ENCODE measurements at places on chromosomes 1 and 21.

DNA sequence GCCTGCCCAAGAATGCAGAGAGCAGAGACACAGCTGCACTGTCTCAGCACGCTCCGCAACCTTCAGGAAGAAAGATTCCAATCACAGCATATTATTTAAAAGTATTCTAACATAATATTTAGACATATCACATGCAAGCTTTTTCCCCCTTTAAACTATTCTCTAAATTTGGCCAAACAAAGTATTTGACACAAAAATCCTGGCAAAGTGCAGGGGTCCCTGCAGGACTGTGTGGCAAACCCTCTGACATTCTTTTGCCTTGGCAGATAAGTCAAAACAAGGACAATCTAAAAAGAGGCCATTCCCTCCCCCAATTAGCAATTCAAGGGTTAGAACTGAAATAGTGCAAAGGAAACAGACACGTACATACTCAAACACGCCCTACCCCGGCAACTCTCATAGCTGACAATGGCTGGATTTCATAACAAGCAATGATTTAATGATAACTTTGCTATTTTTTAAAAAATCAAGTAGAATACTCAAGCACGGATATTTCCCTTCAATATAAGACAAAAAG lies 225.3 kb downstream of the MRPL39 start:
- no peak for DNase-seq

GRCh38 chr1:108050158-108050557 lies 85.2 kb upstream of the VAV3 start:
- no peak for DNase-seq

DNA sequence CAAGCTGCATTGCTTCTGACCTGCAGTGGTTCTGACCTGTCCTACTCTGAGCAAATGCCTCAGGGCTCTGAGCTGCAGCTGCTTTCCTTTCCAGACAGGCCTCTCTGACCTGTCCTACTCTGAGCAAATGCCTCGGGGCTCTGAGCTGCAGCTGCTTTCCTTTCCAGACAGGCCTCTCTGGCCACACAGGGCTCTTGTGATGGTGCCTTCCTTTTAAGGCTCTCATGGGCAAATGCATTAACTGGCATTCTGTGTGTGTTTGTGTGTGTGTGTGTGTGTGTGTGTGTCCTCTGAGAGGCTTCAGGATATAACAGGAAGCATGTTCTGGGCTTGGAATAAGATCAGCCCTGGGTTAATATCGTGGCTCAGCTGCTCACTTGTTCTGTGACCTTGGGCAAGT lies 131.3 kb downstream of the NTPCR start:
- DNase-seq, result no peak

- DNase-seq, result no peak
These were observed 23.9 kb downstream of the CCN1 start for GRCh38 chr1:85604298-85604997.

DNA sequence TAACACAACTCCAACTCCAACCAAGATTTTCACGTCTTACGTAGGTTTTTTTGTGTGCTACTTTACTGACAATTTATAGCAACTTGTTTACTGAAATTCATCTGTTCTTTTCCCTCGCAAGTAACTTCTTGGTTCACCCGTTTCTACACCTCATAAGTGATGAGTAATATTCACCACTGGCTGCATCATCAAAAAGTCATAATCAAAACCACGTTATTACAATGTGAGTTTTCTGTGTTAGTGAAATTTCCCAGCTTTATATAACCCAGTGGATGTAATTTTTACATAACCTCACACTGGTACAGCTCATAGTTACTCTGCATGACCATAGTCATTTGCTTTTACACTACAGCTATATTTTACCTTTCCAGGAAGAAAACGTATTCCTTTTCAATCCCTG lies 401.1 kb upstream of the LYPLAL1 start:
- DNase-seq, result no peak

DNA sequence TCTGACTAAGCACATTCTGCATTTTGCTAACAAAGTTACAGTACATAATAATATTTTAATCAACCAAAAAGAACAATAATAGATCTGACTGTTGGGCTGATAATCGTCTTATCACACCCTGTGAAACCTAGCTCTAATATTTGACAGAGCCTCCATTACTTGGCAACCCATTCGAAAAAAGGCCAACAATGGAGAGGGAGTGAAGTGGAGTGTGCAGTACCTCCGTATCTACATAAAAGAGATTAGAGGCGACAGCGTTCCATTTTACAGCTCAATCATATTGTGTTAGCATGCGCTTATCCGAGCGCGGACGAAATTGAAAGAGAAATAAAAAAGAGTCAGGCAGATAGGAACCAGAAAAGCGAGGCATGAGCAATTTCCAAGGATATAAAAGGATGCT lies 137.3 kb upstream of the USH2A start:
- DNase-seq, result no peak

DNA sequence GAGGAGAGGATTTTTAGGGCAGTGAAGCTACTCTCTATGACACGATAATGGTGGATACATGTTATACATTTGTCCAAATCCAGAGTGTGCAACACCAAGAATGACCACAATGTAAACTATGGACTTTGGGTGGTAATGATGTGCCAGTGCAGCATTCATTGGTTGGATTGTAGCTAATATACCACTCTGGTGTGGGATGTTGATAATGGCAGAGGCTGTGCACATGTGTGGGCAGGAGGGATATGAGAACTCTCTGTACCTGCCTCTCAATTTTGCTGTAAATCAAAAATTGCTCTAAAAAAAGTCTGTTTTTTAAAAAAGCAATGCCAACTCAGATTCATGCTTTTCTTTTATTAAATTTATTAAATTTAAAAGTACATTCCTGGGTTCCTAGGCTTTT lies 27.2 kb upstream of the LPAR3 start:
- DNase-seq, result no peak

DNA sequence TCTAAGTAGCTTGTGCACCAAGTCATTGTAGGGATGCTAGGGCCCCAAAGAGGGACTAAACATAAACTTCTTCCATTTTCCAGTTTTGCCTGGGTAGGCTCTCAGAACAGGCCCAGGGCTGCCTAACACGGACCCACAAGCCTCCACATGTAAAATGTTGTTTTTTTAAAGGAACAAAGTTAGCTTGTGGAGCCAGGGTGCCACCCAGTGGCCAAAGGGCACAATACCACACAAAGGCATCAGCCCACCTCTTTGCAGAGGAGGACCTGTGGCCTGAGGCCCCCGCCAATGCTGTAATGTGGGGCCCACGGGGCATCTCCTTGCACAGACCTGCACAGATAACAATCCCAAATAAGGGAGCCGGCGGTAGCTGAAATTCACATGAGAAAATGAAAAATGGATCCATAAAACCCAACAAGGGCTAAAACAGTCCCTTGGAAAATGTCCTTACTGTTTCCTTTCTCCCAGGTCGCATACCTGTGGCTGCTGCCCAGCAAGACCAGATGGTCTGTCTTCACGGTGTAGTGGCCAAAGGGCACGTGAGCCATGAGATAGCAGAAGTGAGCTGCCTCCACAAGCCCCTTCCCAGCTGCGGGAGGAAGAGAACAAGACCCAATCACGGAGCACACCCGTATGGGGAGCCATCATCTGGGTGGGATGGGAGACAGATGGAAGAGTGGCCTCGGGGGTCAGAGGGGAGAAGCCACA lies 23.8 kb downstream of the SEC16B start:
- DNase-seq, result no peak

DNA sequence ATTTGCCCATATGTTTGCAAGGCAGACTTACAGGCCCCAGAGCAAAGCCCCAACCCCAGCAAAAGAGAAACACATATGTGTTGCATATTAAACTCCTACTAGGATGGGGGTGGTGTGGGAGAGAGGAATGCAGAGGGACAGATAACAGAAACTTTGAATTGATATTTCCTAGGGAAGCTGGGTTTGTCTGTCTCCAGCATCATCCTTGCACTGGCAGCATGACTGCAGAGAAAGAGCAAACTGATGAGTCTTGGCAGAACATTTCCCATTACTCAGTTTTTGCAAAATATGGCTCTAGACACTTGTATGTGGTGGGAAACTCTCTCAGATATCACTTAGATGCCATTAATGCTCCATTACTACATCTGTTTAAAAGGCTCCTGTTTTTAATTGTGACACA lies 43.8 kb upstream of the MARK1 start:
- DNase-seq, result no peak

GRCh38 chr1:180167721-180168467 lies 13.2 kb downstream of the QSOX1 start:
- DNase-seq, result no peak

GRCh38 chr1:89518221-89518631 lies 6.4 kb upstream of the LRRC8B start:
- DNase-seq, result no peak

GRCh38 chr1:199269241-199269640 lies 630.4 kb downstream of the PTPRC start:
- DNase-seq, result no peak

DNA sequence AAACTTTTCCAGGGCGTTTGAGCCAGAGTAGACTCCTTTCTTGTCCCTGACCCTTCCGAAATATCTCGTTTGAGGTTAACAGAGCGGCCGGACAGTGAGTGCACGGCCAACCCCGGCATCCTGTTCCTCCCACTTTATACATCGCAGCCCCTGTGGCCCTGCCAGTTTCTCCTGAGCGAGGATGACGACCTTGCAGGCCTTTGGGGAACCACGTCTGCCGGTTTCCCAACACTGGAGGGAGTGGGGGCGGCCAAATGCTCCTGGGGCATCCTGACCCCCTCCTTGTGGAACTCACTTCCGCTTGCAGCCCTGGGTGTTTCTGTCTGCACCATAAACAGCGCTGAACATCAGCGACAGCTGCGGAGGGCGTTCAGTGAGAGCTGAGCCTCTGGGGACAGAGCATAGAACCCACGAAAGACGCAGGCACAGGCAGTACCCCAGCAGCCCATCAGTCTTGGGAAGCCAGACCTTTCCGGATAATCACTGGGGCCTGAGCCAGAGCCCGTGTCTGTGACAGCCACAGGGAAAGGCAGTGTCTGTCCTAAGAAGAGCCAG lies 4.8 kb upstream of the KCNAB2 start:
- no peak for DNase-seq

- no peak for DNase-seq
These were observed 89.0 kb upstream of the ACTL8 start for GRCh38 chr1:17665950-17666720.

DNA sequence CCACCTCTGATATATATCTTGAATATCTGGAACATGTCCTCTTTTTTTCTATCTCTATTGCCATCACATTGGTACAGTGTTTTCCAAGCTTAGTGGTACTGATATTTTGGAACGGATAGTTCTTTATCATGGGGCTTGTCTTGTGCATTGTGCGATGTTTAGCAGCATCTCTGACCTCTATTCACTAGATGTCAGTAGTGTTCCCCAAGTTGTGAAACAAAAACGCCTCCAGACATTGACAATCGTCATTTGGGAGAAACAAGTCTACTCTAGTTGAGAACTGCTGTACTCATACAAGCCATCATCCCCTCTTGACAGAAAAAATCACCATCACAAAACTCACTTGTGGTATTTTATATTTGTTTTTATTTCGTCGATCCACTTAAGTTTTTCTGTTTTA lies 79.7 kb upstream of the CHODL start:
- no peak for DNase-seq

- no peak for DNase-seq
These were observed 194.0 kb upstream of the SGIP1 start for GRCh38 chr1:66339944-66340343.

DNA sequence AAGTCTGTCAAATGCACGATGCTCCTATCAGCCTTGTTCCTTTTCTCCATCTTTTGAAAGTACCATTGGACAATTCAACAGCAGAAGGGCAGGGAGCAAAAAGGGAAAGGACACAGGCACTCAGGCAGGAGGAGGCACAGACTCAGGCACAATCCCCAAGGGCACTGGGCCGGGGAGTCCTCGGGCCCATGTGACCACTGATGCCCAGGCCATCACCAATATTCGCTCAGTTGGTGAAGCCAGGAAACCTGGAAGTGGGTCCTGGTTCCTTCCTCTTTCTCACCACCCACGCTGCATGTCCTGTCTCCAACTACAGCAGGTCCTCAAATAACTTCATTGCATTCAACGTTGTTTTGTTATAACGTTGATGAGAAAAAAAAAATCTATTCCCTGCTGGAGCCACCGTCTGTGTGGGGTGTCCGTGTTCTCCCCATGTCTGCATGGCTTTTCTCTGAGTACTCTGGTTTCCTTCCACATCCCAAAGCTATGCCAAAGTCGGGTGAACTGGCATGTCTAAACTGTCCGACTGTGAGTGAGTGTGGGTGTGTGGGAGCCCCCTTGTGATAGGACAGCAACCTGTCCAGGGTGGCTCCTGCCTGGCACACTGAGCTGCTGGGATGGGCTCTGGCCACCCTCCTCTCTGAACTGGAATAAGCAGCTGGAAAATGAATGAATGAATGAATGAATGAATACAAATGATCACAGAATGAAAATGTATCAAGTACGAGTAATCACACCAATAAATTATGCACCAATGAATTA lies 12.5 kb downstream of the NID1 start:
- no peak for DNase-seq

DNA sequence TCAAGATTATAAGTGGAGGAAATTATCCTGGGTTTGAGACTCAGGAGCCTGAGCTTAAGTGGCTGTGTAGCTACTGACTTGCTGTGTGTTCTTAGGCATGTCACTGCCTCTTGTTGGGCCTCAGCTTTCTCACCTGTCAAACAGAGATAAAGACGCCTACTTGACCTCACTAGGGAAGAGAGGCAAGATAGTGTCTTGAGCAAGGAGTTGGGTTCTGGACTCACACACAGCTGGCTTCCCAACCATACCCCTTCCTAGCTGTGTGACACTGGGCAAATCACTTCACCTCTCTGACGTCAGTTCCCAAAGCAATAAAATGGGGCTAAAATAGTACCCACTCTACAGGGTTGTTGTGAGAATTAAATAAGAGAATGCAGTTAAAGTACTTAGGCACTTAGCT lies 11.6 kb upstream of the EPB41 start:
- DNase-seq, result no peak

GRCh38 chr1:154717528-154717924 lies 109.5 kb upstream of the ADAR start:
- DNase-seq, result no peak

Measured in CD4-positive, alpha-beta T cell (primary cell).